NCI-H2171 (cell line): ENCODE measurements at places on chromosomes 4 and X.

DNA sequence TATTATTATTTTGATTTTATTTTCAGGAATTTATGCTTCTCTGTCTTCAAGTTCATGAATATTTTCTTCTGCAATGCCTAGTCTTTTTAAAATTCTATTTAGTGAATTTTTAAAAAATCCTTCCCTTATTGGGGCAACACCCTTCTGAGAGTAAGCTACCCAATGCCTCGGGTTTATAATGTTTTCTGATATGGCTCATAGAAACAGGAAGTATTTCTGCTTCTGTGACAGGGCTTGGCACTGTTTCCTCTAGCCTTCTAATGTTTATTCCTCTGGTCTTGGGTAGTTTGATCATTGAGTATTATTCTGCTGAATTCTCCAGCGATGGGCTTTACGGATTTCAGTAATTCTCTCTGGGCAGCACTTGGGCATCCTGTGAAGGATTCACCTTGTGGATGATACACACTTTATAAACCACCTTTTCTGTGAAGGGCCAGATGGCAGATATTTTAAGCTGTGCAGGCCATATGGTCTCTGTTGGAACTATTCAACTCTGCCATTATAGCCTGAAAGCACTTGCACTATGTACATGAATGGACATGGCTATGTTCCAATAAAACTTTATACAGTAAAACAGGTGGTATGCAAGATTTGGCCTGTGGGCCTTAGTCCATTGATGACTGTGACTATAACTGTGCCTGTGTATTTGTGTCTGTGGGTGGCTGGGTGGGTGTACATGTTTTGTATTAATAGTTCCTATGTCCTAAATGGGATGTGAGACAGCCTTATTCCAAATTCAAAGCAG lies 95.9 kb upstream of the FAT1 start:
- DNase-seq: no peak

GRCh38 chr4:146051223-146051622 lies 112.6 kb upstream of the ZNF827 start:
- DNase-seq: no peak

DNA sequence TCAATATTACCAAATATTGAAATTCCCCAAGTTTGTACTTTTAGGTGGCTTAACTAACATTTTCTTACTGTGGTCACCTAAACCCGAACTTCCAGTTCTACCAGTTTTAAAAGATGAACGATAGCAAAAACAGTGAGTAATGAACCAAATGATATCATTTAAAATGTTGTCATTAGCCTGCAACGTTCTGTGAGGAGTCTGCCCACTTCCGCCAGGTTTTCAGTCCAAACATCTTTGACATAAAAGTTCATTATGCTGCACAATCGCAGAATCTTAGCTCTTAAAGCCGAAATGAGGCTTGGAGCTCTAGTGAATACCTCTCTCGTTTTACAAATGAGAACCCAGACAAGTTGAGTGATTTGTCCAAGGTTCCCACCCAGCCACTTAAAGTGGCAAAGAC lies 762 bp downstream of the PIGA start:
- no peak for DNase-seq

GRCh38 chr4:37467824-37468223 lies 218.4 kb downstream of the RELL1 start:
- no peak for DNase-seq

GRCh38 chr4:128793859-128794672 lies 15.4 kb upstream of the JADE1 start:
- no peak for DNase-seq

DNA sequence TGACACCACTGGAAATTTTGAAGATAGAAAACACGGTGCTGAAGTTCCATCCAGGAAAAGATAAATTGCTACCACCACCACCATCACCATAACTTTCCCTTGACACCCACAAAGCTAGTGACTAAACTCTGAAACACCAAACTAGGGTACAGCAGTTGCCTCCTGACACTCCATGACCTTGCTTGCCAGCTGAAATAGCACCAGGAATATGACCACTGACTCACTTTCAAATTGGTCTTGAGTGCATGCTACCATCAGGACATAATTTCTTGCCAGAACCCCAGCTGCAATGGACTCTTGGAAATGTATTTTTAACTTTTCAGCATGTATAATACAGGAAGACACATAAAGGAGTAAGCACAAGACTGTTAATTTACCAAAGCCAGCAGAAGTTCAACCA lies 283.3 kb downstream of the CENPC start:
- no peak for DNase-seq

- DNase-seq: no peak
Measured at GRCh38 chrX:31323658-31324057, 251.8 kb upstream of the FTHL17 start.

GRCh38 chrX:15566244-15566643 lies 34.5 kb downstream of the ACE2 start:
- no peak for DNase-seq

DNA sequence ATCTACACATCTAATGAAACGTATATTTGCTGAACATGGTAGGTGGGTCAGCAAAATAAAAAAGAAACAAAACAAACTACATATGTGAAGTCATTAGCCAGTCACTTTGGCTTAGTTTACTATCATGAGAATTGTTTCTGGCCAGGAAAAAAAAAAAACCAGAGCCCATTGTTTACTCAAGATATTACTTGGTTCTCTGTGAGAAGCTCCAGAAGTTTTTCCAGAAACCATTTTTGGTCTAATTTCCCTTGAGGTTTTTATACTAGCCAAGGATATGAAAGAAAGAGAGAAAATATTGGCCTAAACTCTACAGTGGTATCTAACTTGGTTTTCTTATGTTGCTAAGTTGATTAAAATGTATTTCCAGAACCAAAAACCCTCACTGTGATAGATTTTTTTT lies 259.1 kb downstream of the PDHA2 start:
- no peak for DNase-seq

GRCh38 chr4:40516651-40517050 lies 113.0 kb downstream of the RBM47 start:
- DNase-seq: no peak

- DNase-seq: no peak
Measured at GRCh38 chr4:142402900-142403299, 443.2 kb downstream of the INPP4B start.

- DNase-seq: no peak
Measured at GRCh38 chr4:152218576-152218975, 317.3 kb downstream of the FBXW7 start.

DNA sequence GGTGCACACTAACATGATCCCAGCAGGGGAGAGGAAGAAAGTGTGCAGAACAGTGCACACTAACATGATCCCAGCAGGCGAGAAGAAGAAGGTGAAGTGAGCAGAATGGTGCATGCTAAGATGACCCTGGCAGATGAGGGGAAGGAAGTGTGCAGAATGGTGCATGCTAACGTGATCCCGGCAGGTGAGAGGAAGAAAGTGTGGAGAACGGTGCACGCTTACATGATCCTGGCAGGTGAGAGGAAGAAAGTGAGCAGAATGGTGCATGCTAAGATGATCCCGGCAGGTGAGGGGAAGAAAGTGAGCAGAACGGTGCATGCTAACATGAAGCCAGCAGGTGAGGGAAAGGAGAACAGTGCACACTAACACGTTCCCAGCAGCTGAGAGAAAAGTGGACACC lies 83.7 kb downstream of the ACOX3 start:
- DNase-seq: no peak

DNA sequence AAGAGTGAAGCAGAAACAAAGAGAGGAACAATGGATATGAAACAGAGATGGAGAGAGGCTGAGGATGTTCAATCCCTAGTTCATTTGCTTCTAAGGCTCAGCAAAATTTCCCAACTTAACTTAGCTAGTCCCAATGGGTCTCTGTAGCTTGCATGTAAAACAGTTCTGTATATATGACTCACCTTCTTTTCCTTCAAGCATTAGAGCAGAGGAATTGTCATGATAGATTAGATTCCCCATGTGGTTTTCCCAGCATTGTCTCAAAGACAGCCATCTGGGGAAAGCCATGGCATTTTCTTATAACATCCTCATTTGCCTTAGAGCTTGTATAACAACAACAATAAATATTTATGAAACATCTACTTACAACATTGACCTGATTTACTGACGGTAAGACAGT lies 93.9 kb upstream of the GATB start:
- DNase-seq: no peak

DNA sequence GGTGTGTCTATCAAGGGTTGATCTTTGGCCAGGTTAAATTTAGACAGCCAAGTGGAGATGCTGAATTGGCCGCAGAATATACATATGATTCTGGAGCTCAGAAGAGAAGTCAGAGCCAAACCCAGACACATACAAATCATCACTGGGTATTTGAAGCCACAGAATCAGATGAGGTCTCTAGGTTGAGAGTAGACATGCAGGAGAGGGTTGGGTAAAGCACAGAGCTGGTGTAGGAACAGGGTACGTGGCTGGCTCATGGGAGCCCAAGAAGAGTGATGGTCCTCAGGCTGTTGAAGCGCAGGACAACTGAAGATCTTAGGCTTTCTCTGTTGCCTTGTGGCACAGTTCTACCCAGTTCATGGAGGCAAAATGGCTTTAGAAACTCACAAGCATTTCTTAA lies 37.7 kb downstream of the ADAMTS3 start:
- no peak for DNase-seq

GRCh38 chr4:144714166-144714565 lies 68.2 kb downstream of the HHIP start:
- DNase-seq: no peak

GRCh38 chrX:150688911-150689451 lies 4.2 kb upstream of the MTMR1 start:
- DNase-seq: no peak

DNA sequence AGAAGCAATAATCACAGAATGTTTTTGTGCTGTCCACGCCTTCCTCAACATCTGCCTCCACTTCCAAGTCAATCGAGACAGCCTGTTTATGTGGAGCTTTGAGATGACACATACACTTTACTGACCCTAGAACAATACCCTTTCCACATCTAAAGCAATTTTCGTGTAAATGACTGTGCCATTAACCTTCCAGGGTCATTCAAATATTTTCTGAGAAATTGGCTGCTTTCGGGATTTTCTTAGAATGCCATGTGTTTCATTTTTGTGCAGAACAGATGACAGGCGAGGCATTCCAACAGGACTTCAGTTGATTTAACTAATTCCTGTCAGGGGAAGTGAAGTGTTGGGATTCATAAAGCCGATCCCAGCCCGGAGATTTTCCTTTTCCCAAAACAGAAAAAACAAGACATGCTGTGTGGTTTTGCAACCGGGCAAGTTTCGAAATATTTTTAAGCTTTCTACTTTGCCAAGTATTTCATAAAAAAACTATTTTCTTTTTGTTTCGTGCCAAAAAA lies 73.9 kb downstream of the SORBS2 start:
- DNase-seq: no peak

- DNase-seq: no peak
Measured at GRCh38 chr4:153969542-153969941, 180.7 kb upstream of the SFRP2 start.

- no peak for DNase-seq
Measured at GRCh38 chr4:158566860-158567259, 45.2 kb downstream of the RXFP1 start.

- no peak for DNase-seq
Measured at GRCh38 chr4:115433491-115433890, 320.1 kb upstream of the NDST4 start.

GRCh38 chrX:102560423-102561068 lies 38.8 kb upstream of the ARMCX5 start:
- no peak for DNase-seq

DNA sequence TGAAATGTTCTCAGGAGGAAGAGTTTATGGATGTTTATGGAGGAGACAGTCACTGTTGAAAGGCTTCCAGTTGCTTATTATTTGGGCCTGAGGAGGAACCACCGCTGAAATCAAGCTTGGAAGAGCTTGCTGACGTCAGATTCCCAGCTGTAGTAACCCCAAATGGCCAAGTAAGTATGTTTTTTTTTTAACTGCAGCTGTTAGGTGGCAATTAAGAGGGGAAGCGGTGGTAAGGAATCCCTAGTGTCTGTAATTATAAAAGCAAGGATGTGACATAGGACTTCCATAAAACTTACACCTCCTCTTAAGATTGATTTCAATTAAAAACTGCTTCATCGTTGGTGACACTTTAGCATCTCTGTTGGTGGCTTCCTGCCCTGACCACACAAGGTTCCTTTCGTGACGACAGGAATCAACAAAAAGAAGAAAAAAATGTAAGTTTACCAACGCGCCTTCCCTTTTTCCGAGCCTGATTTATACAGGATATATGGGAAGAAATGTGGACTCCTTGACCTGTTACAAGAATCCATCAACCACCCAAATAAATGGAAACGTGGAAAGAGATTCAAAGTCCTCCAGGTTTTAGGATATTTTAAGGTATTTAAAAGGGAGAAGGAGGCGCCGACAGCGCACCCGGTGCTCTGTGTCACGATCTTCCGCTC lies 884 bp downstream of the RELL1 start:
- no peak for DNase-seq
